ENCODE measurements at places on chromosomes 4 and X.

DNA sequence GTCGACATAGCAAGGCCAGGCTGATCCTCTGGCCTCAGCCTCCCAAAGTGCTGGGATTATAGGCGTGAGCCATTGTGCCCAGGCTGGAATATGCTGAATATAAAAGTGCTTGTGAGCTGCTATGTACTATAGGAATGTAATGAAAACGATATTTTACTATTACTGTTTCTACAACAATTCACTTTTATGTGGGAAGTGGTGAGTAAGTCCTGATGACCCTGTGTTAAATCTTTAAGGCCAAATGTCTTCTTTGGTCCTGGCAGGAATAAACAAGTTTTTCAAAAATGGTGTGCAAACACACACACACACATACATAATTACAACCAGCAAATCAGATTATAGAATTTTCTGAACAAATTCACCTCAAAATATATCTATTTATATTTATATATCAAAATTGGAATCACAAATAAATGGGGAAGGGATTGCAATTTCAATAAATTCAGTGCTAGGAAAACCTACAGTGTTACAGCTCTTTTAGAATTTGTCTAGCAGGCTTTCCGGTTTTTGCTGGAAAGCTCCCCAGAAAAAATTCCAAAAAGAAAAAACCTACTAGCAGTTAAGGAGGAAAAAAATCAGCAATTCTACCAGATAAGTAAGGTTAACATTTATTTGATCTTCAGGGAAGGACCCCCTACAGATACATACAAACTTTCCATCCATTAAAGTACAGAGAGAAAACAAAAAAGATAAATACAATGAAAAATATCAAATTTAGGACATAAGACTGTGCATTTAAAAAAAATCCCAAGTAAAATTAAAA is 17.9 kb downstream of the SMIM14 start:
- no peak for DNase-seq

DNA sequence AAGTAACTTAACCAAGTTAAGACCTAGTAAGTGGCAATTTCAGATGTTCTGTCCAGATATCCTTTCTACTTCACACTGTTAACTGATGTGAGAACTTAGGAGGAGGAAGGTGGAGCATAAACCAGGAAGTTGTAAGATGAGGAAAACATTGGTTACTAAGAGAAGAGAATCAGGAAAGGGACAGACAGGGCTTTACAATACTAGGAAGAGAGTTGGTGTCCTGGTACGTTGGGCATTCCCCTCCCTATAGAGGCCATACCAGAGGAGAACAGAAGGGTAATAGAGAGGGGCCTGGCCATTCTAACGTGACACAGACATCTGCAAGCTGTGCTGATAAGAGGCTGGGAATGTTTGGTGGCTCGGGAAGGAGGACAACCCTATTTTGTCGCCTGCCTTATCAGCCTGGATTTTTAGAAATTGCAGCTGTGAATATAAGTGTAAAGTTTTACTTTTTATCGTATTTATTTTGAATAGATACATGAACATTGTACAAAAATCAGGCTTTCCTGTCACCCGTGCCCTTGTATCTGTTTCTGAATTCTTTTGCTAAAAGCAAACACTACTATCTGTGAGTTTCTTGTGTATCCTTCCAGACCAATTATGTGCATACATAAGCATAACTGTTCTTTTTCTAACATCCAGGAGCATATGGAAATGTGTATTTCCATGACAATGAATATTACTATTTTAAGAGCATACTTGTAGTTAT is 53.5 kb upstream of the HPRT1 start:
- no peak for DNase-seq

DNA sequence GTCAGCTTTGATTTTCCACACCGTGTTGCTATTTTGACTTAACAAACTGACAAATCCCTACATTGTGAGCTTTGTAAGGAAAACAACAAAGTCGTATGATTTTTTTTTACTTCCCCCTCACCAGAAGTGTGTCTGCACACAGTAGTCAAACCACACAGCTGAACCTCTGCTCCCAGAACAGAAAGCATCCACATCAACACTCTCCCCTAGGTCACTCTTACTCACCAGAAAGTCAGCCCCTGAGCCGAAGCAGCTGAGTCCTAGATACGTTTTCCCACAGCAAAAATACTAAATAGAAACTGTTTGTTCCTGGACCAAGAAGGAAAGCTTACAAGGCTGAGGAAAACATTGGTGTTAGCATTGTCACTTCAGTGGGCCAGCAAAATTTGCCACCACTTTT is 305.7 kb downstream of the DHX15 start:
- DNase-seq: no peak

DNA sequence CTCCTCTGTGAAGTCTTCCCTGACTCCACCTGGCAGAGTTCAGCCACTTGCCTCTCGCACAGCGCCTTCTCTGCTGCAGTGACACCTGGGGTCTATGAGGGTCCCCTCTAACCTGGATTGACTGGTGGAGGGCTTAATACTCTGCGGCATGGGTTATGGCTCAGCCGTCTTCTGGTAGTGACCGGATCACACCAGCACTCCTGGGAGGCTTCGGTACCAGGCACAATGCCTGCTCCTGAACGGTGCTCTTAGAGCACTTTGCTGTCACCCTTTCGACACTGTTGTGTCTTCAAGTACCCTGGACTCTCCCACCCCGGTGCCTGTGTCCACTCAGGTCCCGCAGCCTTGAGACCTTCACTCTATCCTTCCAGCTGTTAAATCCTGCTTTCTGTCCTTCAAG is 50.0 kb downstream of the C4orf50 start:
- no peak for DNase-seq

DNA sequence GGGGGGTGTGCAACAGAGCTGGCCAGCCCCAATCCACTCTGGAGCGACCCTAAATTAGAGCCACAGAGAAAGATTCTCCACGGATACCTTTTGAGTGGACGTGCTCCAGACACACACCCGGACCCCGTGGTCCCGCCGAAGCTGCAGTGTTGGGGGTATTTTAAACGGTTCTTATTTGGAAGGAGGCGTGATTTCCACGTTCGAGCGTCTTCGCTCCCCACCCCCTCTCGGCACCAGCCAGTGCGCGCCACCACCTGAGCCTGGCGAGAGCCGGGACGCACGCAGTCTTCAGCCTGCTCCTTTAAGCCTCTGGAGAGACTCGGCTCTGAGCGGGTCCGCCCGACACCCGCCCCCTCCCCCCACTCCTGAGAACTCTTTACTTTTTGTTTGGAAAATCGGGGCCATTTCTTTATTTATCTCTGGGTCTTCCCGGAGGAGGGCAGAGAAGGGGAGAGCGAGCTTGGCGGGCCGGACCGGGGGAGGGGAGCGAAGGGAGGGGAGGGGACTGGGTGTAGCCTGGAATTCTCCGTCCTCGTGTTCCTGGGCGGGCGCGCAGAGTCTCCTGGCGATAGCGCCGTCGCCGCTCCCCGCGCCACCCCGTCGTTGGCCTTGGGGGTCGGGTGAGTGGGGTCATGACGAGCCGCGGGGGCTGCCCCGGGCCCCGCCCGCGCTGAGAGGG is 668 bp upstream of the PTCHD1 start:
- no peak for DNase-seq

DNA sequence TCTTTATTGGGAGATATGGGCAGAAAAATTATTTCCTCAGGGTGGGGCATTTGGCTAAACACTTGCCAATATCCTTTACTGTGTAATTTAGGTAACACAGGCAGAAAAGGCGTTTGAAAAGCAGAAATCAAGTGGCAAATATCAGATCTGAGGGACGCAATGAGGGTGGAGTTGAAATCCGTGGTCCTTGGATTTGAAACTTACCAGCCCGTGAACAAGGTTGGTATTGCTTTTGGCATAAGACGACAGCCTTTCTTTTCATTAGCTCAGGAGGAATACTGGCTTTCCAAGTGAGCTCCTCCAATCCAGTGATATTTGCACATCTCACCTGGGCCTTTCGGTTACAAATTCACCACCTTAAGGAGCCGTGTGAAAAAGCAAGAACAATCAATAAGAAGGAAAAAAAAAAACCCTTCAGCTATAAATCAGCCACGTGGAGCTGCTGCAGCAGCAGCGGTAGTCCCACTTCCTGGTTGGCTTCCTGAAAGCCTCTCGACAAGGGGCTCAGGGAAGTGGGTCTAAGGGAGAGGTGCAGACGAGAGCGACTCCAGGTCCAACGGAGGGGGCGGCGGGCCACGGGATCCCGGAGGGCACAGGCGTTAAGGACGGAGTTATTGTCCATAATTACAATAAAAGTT is 734 bp upstream of the GALNT7 start:
- DNase-seq: peak; percentile 40

GRCh38 chr4:18813055-18813454 is 791.5 kb upstream of the LCORL start:
- DNase-seq: no peak

- no peak for DNase-seq
These were observed 55.0 kb downstream of the MRPL1 start for GRCh38 chr4:77917601-77918000.

DNA sequence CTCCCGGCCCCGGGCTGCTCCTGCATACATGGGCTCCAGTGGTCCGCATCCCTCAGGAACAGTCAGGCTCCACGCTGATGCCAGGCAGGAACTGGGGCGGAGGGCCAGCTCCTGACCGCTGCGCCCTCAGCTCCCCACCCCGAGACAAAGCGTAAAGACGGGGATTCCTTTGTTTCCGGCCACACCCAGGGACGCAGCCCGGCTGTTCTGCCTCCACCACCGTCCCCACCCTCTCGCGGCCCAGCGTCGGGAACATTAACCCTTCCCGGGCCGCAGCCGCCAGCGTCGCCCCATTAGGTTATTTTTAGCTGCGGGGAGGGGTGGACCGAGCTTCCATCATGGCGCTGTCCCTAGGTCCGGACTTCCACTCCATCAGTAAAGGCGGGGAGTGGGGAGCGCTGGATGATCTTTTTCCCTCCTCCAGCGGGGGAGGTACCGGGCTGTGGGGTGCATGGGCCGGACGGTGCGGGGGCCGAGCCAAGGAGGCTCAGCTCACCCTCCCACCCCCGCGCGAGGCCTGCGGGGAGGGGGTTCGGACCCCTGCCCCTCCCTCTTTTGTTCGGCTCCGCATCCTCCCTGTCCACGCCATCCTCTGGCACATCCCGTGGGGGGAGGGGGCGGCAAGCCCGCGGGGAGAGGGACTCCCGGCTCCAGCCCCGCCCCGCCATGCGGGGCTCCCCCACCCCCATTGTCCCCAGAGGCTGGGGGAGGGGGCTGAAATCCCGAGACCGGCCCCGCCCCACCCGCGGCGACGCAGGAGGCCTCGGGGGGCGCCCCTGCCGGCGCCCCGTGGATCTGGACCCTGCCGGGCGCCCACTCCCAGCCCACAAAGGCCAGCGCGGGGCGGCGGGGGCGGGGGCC is 5.3 kb downstream of the CRMP1 start:
- no peak for DNase-seq

- no peak for DNase-seq
These were observed 82.1 kb downstream of the GUCY2F start for GRCh38 chrX:109399831-109400230.

DNA sequence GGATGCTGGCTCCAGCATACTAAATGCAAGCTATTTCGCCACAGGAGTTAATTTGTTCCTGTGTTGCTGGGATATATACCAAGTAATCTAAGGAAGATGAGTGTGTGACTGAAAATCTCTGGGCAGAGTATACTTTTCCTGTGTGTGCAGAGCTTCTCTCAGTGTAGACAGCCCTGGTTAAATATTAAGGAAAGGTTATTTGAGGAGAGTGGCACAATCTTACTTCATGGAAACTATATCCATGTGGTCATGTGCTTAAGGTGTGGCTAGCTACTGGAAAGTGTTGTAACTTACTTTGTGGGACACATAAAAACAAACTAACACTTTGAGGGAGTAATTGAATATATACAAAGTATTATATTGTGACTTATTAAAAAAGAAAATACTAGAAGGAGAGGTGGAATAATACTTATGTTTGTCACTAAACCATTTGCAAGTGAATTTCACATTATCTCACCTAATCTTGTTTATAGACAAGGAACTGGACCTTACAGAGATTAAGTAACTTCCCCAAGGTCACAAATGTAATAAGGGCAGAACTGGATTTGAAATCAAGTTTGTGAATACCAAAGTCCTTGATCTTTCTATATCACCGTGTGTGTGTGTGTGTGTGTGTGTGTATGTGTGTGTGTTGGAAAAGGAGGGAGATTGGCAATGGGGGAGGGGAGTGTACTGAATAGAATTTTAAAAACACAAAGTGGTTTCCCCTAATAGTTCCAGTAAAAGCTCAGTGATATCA is 408.2 kb upstream of the NR3C2 start:
- no peak for DNase-seq

- no peak for DNase-seq
These were observed 37.4 kb downstream of the ASIC5 start for GRCh38 chr4:155828628-155829027.

DNA sequence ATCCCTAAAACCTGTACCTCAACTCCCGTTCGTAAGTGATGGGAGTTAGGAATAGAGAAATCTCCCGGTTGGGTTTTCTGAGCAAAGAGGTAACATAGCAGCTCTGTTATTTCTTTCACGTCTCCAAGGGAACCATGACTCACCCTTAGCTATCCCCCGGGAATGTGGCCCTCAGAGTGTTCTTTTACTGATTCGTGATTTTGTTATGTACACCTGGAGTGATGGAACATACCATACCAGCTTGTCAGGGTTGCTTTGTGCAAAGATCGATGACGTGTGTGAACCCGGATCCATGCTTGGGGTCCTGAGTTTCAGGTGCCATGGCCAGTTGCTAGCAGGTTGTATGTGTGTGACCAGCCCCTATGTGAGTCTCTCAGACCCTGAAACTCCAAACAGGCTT is 52.6 kb downstream of the HPRT1 start:
- no peak for DNase-seq

- no peak for DNase-seq
These were observed 37.3 kb upstream of the SPANXN2 start for GRCh38 chrX:143757887-143758286.

GRCh38 chrX:48761674-48762471 is at the start of gene GLOD5:
Gene GLOD5, plus strand, starts transcription at chrX:48761747. Its CDS starts 44 bp downstream, at chrX:48761791.
- no peak for DNase-seq

DNA sequence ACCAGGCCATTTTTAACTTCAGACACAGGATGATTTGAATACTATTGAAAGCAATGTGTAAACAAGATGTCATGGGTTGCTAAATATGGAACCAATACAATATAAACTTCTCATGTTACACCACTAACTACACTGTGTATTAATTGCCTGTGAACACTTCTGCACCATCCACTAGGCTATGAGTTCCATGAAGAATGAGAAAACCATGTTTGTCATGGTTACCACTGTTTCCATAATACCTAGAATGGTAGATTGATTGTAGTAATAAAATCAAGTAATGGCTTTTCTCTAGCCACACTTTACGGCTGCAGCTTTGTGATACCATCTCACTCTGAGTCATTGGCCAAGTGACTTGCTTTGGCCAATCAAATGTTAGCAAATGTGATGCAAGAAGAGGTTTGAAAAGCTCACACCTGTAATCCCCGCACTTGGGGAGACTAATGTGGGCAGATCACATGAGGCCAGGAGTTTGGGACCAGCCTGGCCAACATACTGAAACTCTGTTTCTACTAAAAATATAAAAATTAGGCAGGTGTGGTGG is 19.9 kb upstream of the CYBB start:
- no peak for DNase-seq

DNA sequence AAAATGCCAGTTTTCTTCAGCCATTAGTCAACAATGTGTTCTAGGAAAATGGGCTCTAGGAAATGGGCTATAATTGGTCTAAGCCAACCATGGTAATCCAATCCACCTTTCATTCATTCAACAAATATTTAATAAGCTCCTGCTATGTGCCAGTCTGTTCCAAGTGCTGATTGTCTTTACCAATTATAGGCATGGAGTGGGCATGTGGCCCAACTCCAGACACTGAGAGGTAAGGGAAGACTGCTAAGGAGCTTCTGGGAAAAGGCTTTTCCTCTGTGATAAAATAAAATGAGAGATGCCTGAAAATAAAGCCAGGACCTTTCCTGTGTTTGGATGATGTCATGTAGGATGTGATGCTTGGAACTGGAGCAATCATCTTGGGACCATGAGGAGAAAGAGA is 43.3 kb downstream of the HOPX start:
- DNase-seq: no peak

Measured in germinal center (tissue), 1 donor.